NCI-H2171 (cell line): ENCODE measurements at places on chromosomes 1 and 21.

- DNase-seq = no peak
Observed at GRCh38 chr1:166176416-166176815, 9.6 kb upstream of the FAM78B start.

DNA sequence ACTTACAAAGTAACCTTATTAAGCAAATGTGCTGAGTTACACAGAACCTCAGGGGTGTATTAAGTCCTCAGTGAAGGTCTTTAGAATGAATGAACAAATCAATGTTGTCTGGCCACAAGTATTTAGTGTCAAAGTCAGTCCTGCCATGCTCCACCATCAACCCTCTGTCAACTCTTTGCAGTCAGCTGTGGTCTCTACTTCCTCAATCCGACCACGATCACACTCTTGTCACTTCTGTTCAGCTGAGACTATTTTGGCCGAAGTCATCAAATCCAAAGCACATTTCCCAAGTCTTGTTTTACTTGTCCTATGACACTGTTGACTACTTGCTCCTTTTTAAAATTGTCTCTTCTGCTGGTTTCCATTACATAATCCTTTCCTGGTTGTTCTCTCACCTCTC lies 173.5 kb downstream of the ST6GALNAC5 start:
- DNase-seq = no peak

GRCh38 chr1:54305906-54306514 lies 100.2 kb downstream of the SSBP3 start:
- no peak for DNase-seq

DNA sequence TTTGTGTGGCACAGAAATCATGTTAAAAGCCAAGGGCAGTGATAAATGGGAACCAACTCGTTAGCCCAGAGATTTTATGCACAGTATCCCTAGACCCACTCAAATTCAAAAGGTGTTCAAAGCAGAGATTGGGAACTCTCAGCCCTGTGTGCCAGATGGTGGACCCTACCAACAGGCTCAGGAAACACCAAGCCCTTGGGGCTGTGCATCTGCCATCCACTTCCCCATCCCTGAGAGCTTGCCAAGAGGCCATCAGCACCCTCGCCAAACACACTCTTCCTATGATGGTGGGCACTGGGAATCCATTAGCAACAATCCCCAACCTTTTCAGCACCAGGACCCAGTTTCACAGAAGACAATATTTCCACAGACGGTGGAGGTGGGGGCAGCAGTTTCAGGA lies 194.2 kb upstream of the NFIA start:
- peak; percentile 79 for DNase-seq

- no peak for DNase-seq
Observed at GRCh38 chr1:114040273-114041015, 61.2 kb downstream of the OLFML3 start.

- DNase-seq = no peak
Observed at GRCh38 chr21:42316891-42317290, 1.7 kb upstream of the TFF3 start.
